ENCODE measurements at places on chromosomes 12 and 14.

DNA sequence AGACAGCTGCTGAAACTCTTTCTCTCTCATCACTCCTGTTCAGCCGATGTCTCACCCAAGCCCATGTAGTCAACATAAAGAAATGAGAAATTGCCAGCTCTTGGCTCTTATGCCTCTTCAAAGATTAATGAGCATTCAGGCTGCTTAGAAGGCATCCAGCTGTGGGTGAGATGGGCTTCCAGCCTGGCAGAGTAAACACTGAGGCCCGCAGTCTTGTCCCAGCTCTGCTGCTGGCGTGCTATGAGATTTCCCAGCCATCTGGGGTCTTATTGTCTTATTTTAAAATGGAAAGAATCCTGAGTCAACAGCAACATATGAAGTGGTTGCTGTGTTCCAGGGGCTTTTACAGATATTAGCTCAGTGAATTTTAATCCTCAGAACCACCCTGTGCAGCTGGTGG, 12.6 kb downstream of the RXYLT1 start:
- no peak for DNase-seq

DNA sequence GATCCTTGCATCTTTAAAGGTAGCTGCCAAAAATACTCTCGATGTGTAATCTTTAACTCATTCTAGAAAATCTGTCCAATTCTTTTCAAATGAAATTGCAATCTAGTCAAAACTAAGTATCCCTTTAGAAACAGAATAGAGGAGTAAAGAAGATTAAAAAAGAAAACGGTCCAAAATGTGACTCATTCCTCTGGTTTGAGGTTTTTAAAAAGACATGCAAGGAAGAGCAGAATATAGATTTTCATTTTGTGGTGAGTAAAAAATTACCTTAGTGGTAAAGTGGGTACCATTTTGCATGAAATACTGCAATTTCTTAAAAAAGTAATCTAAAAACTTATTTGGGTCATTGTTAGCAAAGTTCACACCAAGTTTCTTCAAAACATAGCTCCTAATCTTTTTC, 108.4 kb downstream of the BRMS1L start:
- no peak for DNase-seq

DNA sequence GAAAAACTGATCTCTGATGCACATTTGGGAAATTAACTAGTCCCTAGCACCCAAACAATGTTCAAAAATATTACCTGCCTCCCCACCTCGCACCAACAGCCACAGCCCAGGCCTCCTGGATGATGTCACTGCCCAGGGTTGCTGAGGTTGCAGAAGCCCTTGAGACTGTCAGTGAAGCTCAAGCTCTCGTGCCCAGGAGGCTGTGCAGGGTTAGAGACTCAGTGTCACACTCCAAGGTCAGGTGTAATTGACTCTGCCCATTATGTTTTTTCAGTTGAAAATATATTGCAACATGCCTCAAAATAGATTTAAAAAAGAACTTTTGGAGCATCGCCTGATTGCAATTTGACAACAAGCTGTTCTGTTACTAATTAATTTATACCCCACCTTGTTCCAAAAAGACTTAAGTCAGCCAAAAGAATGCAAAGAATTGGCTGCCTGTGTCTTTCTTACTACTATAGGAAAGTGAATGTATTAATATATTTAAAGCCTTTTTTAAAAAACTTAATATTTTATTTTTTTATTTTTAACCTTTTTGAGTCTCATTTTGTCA, 72.3 kb downstream of the CMAS start:
- no peak for DNase-seq

DNA sequence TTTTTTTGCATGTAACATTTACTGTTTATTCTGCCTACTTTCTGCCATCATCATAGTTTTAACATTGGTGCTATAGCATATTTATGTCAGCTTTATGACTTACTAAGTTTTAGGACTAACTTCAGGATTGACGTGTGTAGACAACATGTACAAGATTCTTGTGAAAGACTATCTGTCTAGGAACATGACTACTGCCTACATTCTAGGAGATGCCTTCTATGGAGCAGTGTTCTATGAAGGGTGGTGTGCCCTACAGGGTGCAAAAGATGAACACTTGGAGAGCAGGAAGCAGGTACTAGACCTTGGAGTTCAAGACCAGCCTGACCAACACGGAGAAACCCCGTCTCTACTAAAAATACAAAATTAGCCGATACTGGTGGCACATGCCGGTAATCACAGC, 118.6 kb downstream of the FGD4 start:
- DNase-seq = no peak

DNA sequence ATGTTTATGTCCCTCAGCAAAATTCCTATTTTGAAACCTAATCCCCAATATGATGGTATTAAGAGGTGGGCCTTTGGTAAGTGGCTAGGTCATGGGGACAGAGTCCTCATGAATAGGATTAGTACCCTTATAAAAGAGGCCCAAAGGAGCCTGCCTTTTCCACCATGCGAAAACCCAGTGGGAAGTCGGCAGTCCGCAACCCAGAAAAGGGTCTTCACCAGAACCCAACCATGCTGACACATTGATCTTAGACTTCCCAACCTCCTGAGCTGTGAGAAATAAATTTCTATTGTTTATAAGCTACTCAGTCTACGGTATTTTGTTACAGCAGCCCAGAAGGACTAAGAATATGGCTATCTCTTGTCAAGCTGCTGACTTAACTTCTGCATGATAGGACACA, 66.5 kb downstream of the COCH start:
- no peak for DNase-seq

GRCh38 chr12:108620236-108620879, 13.3 kb downstream of the SELPLG start:
- no peak for DNase-seq

- no peak for DNase-seq
Measured at GRCh38 chr14:80005561-80005960, 205.7 kb downstream of the DIO2 start.

GRCh38 chr12:87870493-87871460, 158.4 kb downstream of the C12orf50 start:
- DNase-seq = no peak

DNA sequence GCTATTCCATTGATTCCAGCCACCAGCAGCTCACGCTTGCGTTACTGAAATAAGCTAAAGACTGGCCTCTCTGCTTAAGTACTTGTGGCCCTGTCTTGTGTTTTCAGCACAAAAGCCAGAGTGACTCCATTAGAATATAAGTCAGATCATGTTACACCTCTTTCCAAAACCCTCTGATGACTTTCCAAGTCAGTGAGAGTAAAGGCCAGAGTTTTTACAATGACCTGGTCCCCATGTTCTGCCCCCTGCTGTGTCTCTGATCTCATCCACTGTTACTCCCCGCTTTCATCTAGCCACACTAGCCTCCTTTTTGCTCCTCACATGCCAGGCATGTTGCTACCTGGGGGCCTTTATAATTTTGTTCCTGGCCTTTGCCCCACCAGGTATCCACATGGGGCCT, 6.9 kb upstream of the CKAP4 start:
- DNase-seq = no peak

DNA sequence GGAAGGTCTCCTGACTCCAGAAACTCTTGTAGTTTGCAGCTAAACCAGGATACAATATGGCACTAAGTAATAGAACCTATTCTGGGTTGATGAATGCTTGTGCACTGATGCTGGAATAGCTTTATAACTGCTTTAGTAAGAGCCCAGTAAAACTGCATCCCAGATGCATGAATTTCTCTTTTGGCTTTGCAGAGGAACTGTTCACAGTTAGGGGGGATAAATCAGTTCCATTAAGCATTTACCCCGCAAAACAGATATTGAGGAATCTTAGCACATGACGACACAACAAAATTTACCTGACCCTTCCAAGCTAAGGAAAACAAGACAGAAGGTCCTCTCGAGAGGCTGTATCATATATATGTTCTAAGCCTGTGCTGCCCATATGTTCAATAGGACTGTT, 457.4 kb downstream of the FOXG1 start:
- no peak for DNase-seq

- no peak for DNase-seq
Measured at GRCh38 chr14:77324816-77325745, 4.2 kb downstream of the GSTZ1 start.

DNA sequence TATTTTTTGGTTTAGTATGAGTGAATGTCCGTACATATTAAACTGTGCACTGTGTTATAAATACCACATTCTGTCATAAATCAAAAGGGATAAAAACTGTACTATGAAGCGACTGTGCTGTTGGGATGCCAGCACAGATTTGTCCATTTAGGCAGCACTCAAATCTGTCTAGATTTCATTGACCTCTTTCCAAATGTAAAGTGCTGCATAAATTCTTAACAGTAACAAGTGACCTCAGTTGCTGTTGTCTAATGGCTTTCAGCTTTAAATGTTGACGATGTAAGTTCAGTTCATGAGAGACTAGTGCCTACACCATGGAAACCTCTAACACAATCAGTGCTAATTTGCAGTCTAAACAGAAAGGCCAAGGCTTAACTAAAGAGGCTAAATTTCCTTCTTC, 531.4 kb upstream of the LMO3 start:
- DNase-seq = no peak

DNA sequence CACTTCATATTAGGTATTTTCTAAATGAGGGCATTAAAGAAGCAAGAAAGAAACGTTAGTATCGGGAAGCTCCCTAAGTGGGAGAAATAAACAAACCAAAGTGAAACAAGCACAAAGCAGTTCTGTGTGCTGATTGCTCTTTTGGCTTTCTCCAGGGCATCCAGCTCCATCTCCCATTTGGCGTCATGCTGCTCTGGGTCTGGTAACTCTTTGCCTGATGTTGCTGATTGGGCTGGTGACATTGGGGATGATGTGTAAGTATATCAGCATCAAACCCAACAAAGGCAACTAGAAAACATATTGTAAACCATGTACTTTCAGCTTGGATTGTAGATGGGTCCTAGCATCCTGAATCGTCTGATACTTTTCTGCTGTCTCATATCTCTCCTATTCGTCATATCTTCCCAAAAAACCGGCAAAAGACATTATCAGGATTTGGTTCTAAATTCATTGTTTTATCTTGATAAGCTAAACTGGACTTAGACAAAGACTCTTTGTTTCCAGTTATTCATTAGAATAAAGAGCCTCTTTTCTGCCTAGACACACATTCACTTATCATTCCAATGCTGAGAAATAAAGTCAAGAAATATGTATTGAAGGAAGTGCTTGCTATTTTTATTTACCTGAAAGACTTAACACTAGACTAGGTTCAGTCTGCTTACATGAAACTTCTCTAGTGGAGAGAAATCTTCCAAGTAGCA, 2.4 kb downstream of the CLEC12B start:
- DNase-seq = no peak

DNA sequence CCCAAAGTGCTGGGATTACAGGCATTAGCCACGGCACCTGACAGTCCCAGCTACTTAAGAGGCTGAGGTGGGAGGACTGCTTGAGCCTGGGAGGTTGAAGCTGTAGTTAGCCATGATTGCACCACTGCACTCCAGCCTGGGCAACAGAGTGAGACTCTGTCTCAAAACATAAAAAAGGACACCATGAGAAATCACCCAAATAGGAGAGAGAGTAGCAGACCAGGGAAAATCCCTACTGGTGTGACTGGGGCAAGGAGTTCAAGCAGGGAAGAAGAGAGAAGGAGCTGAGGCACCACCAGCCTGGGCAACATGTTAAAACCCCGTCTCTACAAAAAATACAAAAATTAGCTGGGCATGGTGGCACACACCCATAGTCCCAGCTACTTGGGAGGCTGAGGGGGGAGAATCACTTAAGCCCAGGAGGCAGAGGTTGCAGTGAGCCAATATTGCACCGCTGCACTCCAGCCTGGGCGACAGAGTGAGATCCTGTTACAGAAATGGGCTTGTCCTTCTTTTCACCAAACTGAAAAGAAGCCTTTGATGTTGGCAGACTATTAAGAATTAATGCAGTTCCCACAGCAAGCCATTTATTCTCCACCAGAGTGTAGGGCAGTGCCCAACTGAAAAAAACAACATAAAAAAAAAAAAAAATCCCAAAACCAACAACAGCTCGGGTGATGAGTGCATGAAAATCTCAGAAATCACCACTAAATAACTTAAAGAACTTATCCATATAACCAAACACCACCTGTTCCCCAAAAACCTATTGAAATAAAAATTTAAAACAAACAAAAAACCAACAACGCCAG, 4.5 kb upstream of the SRSF9 start:
- no peak for DNase-seq

DNA sequence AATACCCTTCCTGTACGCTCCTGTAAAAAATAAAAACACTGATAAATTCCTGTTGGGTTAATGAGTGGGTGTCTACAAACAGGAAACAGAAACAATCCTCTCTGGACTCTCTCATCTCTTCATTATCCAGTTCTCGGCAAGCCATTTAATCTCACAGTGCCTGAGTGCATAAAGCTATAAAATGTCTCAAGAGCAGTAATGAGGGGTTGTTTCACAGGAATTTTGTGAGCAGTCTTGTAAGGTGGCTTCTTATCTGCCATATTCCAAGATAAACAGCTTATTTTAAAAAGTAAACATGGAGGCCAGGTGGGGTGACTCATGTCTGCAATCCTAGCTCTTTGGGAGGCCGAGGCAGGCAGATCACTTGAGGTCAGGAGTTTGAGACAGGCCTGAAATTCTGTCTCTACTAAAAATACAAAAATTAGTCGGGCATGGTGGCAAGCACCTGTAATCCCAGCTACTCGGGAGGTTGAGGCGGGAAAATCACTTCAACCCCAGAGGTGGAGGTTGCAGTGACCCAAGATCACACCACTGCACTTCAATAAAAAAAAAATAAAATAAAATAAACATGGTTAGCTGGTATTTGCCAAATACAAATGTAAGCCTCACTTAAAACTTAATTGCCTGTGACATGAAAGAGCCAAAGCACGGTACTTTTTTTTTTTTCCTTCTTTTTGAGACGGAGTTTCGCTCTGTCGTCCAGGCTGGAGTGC, 54.0 kb downstream of the CLIP1 start:
- DNase-seq = no peak

DNA sequence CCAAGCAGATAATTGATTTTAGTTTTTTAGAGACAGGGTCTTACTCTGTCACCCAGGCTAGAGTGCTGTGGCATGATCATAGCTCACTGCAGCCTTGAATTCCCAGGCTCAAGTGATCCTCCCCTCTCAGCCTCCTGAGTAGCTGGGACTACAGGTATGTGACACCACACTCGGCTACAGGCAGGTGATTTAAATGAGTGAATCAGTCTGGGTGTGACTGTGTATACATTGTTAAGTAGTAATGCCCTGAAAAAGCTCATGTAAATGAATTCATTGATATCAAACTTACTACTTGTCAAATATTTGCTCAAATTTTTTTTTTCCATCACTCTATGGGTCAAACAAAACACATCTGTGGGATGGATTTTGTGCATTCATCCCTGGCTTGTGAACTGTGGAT, 6.3 kb upstream of the USP44 start:
- DNase-seq = no peak

DNA sequence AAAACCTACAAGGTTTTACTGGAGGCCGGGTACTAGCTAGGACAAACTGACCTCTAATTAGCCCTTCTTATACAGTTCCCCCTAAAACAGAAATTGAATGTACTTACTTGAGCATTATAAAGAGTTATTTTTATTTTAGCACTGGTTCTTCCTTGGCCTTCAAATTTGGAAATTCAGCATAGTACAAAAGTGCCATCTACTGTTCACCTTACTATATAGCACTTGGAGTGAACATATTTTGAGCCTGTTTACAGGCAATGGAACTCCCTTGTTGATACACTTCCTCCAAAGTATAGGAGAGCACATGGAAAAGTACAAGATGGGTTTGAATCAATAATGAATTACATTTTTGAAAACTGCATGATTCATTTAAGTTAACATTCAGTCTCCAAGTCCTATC, 3.9 kb upstream of the POC1B start:
- peak; percentile 75 for DNase-seq
